ENCODE measurements at places on chromosomes 7 and 10.

- DNase-seq: no peak
Measured at GRCh38 chr10:112288486-112288885, 5.3 kb downstream of the TECTB start.

- DNase-seq: no peak
Measured at GRCh38 chr10:78263521-78263988, 229.9 kb downstream of the RPS24 start.

DNA sequence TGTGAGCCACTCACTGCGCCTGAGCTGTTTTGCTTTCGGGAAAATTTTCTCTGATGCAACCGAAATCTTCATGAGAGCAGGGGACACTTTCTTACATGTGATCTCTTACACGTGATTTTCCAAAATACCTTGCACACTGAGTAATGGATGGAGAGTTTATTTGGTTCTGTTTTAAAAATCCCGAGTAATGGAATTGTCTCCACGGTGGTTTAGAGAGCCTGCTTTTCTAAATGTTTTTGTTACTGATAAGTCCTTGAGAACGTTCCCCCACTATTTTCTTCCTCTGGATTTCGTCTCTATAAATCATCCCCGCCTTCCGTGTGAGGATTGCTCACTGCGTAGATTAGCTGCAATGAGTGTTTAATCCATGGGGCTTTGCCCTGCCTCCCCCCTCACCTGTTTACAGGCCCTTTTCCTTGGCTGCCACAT is 25.7 kb downstream of the CAMK1D start:
- DNase-seq: no peak

GRCh38 chr10:9898633-9899395 is 1118.9 kb upstream of the CELF2 start:
- DNase-seq: no peak

GRCh38 chr10:122165484-122166276 is 105.4 kb upstream of the BTBD16 start:
- DNase-seq: no peak

DNA sequence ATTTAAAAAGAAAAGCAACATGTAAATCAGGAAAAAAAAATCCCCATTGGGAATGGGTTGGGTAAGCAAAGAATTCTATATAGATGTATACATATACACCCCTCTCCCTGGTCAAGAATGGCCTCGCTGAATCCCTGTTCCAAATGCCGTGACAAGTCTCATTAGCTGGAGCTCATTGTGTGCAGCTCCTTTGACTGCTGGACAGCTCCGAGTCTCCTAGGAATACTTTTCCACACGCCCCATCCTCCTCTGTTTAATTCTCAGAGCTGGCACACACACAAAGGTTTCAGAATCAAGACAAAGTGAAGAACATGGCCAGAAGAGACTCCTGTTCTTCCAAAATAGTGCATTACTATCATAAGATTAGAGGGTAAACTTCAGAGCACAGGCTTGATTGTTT is 130.9 kb upstream of the MKLN1 start:
- no peak for DNase-seq

DNA sequence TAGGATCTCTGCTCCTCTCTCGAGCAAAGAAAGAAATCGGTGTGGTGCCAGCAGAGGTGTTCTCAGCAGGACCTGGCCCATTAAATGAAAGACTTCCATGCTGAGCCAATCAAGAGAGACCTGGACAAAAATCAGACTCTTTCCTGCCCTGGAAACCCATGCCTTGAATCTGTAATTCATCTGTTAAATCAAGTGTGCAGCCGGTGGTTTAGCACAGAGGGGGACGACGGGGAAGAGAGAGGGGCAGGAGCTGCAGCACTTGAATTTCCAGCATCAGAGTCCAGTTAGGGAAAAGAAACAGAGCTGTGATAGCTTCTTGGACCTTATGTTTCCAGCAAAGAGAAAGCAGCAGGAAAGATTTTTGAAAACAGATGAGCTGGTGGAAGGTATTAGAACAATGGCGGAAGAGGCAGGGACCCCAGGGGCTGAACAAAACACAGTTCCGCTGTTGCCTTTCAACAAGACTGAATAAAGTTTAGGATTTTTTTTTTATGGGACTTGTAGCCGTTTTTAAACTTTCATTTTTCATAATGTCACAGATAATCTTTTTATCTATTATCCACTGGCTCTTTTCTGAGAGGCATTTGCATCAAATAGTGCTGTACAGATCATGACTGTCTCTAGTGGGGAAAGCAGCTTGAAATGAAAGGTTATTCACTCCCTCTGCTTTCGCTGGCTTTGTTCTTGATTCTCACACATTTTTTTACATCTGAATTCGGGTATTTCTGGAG is 543.6 kb upstream of the GALNT17 start:
- DNase-seq: no peak

- DNase-seq: no peak
Measured at GRCh38 chr7:129778770-129779601, 167.5 kb downstream of the NRF1 start.

Measured in stimulated activated CD8-positive, alpha-beta memory T cell treated with anti-CD3 and anti-CD28 coated beads, Interleukin-15, amount 100 ng/mL, for 1 hour (primary cell).